ENCODE measurements at places on chromosomes 3 and 15.

- no peak for DNase-seq
Measured at GRCh38 chr3:125079675-125080045, 23.9 kb upstream of the HEG1 start.

DNA sequence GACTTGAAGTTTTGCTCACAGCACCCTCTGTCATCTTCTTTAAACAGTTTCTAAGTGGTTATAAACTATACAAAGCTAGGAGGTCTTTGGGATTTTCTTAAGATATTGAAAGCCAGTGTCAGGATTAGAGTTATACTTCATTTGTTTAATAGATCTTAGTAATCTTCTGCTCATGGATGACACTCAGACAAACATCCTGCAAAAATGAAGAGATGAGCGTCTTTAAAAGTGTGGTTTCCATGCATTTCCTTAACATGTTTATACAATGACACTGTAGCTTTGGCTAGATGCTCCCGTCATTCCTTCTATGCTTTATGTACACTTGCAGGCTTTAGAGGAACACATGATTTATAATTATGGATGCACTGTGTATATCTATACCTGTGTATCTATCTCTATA lies 182.2 kb downstream of the NAALADL2 start:
- DNase-seq = no peak

DNA sequence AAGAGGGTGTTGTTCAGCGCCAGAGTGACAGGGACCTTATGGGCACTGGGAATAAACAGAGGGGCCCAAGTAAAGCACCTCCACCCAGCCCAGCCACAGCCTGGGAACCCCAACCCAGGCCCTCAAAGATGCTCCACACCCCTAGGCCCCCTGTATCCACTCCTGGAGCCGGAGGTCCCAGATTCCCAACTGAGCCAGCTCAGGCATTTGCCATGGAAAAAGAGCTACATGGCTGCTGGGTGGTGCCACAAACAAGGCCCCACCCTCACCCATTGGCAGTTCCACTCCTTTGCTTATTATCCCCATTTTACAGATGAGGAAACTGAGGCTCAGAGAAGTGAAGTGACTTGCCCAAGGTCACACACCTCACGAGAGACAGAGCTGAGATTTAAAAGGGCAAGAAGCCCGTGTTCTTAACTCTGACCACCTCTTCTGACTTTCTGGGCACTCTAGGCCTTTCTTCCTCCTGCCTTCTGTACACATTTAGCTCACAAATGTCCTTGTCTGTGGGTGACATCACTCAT lies 16.9 kb downstream of the ANPEP start:
- no peak for DNase-seq

DNA sequence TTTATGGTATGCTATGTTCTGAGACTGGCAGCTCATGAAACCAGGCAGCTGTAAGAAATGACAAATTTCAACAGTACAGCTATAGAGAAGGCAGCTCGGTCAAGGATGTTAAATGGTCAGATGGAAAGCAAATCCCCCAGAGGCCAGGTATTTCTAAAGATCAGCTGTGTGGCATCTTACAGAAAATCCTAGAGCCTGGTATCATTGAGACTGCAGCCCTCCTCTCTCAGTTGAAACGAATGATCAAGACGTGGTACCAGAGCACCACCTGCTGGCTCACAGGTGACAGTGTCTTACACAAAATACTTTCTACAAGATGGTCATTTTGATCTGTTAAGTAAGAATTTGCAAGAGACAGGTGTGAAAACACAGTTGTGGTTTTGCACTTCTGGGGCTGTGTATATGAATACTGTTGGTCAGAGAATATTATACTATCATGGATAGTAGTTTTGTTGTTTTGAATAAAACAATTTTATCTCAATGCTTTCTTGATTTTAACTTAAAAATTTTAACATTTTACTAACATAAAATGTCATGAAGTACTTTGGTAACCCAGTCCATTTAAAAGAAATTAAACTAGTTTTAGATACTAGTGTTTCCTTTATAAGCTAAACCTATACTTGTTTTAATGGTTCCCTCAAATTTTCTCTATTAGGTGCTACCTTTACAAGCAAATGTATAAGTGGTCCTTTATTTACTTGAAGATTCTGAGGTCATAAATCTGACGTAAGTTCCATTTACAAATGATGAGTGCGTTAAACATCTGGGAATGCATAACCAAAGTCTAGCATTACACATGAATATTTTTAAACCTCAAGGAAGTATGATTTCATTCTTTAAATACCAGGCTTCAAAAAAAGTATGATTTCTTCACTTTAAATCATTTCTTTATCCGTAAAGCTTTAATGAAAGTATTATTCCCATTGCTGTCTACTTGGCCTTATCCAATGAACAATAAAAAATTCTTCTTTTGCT lies 121.8 kb downstream of the PDZRN3 start:
- DNase-seq = peak; percentile 88

- no peak for DNase-seq
Measured at GRCh38 chr3:12175844-12176453, 17.2 kb upstream of the TIMP4 start.

All from non-pigmented ciliary epithelial cell (primary cell).